ENCODE measurements at places on chromosomes 2 and 18. TPM values are rescaled to one million over a fixed set of nuclear protein-coding genes. Genes with fewer than 3 reads are reported as not detected.

SPATA3 gene
- total RNA-seq: not detected

UGT1A10 gene
- total RNA-seq: not detected

TXNDC2 gene
- total RNA-seq: not detected

PXDN gene
- total RNA-seq: 153 TPM

TFCP2L1 gene
- total RNA-seq: under 0.01 TPM

PDCD1 gene
- total RNA-seq: not detected

VAMP8 gene
- 2.5 TPM for total RNA-seq

KCMF1 gene
- 32.0 TPM for total RNA-seq

SCN3A gene
- 0.17 TPM for total RNA-seq

CMPK2 gene
- total RNA-seq: 0.30 TPM

ABCG5 gene
- not detected for total RNA-seq

IL36G gene
- not detected for total RNA-seq

CEBPZOS gene
- total RNA-seq: 16.5 TPM

Data from bronchus fibroblast of lung (primary cell).